HCT116 (cell line): ENCODE measurements at places on chromosomes 6 and 20. TPM values are rescaled to one million over a fixed set of nuclear protein-coding genes. Genes with fewer than 3 reads are reported as not detected.

GRCh38 chr20:3275966-3276679 is 37.1 kb upstream of the SLC4A11 start:
- no peak for DNase-seq

DNA sequence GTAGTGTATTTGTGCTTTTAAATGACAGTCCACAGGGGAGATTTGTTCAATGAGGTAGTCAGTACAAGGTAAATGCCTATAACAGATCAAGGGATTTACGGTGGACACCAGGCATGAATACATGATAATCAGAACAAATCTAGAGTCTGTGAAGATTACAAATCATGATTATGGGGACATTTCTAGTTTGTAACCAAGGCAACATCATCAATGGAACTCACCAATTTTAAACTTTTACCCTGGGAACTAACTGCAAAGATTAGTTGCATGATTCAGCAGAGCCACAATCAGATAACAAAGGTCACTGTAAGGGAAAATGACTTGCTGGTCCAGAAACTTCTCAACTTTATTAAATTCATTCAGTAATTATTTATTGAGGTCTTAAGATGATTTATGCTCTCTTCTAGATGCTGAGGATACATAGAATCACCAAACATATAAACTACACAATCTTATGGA is at the start of gene CRISP1:
TSS of gene CRISP1 (minus strand) at position 51 of the 459 bp plus-strand sequence. CDS start 9,135 bp downstream, outside the sequence.
- no peak for DNase-seq

GRCh38 chr6:116370760-116371119 is at the start of gene DSE:
DSE (plus strand) TSS chr6:116370947; CDS start chr6:116399251, 28,304 bp downstream.
- DNase-seq = no peak

GRCh38 chr6:52337633-52338290 is 24.2 kb upstream of the PAQR8 start:
- no peak for DNase-seq

DNA sequence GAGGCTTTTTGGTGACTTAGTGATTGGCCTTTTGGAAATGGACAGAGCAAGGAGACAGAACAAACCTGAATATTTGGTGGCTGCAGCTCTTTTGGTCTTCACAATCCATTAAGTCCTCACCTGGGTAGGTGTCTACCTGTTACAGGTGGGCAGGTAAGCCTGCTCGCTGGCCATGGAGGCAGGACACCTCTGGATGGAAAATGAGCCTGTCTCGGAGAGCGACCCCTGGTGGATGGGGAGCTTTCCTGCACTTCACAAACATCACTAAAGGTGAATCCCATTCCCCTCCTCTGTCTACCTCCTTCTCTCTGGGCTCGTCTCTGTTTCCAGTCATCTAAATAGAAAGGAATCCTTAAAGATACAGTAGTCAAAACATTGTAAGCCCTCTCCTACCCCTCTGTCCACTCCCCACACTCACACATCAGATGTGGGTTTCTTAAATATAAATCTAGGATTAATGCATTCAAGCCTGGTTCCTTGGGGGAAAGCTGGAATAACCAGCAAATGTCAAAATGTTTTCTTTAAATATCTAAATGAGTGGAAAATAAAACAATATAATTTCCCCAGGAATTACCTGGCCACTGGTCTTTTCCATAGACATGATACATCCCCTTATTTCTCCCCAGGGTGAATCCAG is 304.9 kb downstream of the CDH26 start:
- no peak for DNase-seq

- no peak for DNase-seq
These were observed 272.9 kb downstream of the PRL start for GRCh38 chr6:22023937-22024336.

- DNase-seq = no peak
These were observed 6.1 kb downstream of the EDN1 start for GRCh38 chr6:12296255-12296573.

GRCh38 chr6:106103728-106104109 is 17.6 kb downstream of the PRDM1 start:
- no peak for DNase-seq

GRCh38 chr6:3209114-3210023 is 18.1 kb downstream of the TUBB2B start:
- DNase-seq = peak; percentile 96

DNA sequence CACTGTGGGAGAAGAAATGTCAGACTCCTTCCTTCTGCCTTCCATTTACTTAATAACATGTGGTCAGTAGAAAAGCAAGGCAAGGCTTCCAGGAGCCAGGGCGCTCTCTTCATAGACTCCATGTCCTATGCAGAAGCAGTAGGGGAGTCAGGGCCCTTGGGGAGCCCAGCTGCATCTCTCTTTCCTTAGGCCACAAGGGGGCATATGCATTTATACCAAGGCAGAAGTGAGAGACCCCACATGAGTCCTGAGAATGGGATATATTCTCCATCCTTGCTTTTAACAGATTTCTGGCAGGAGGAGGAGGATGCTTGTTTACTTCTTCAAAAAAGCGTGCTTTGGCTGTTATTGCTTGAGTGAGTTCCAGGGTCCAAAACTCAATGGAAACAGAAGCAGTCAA is 198.5 kb downstream of the HIVEP2 start:
- DNase-seq = no peak

GRCh38 chr6:113644861-113645575 is 212.1 kb upstream of the MARCKS start:
- peak; percentile 40 for DNase-seq

- no peak for DNase-seq
These were observed 682.8 kb downstream of the TFAP2A start for GRCh38 chr6:9732056-9732455.

DNA sequence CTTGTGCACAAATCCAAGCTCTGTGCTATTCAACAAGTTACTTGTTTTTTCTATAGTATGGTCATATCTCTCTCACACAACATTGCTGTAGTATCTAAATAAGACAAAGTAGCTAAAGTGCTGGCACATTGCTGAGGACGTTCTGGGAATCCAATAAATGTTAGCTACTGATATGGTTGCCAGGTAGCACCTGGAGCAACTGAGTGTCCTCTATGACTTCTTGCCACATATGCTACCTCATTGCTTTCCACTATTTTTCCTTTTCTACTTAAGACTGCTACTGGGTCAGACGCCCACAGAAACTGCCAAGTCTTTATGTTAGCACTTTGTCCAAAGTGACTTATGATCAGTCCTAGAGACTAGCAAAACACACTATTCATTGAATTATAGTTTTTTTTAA is 85.3 kb downstream of the SYCP2 start:
- no peak for DNase-seq

GRCh38 chr6:113734982-113735381 is 122.2 kb upstream of the MARCKS start:
- no peak for DNase-seq

DNA sequence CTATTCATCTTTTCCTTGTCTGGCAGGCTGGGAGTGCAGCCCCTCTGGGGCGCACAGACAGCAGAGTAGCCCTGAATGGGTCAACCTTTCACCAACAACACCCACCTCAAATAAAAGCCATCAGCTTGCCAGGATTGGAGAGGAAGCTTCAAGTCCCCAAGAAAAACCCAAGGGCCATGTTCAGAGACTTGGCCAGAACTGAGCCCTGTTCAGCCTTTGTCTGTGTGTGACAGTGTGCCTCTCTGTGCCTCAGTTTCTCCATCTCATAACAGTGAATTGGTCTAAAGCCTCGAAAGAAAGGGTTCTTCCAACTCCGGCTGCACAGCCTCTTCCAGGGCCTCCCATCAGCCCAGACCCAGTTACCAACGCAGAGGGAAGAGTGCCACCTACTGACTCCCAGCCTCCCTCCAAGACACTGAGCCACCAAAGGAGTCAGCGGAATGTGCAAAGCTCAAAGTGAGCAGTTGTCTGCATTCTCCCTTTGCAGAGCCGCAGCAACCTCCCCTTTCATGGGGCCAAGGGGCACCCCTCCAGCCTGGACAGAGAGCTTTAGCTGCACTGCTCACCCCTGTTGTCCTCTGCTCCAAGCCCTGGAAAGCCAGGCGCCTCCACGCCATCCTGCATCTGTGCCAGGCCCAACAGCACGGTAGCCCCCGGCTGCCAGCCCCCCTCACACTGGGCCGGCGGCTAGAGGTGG is 82.7 kb upstream of the TOP1 start:
- DNase-seq = peak; percentile 19

DNA sequence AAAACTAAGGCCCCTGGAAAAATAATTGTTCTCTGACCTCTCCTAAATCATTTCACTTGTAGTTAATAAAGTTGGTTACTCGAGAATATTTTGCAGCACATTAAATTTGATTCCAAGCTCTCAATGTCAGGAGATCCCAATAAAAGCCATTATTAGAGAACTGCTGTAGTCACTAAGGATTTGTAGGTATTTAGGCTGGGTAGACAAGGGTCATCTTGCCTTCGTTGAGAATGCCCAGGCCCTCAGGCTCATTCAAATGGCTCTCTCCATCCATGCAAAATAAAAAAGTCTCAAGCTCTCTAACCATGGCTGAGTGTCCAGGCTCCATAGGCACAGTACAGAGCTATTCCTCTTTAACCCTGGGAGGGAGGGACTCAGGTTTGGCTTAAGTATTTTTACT is 117.0 kb upstream of the HMGCLL1 start:
- no peak for DNase-seq

- no peak for DNase-seq
These were observed 109.0 kb downstream of the HFE start for GRCh38 chr6:26195924-26196845.

The MARCKS gene
- 25.7 TPM for total RNA-seq

The CRNKL1 gene
- total RNA-seq = 20.4 TPM

The DLL1 gene
- 5.3 TPM for total RNA-seq

The FLRT3 gene
- total RNA-seq = 1.5 TPM

The BANF2 gene
- total RNA-seq = not detected

The DHX35 gene
- 11.2 TPM for total RNA-seq

The PTCHD4 gene
- total RNA-seq = 1.1 TPM

The SRSF12 gene
- total RNA-seq = not detected
